ENCODE measurements at places on chromosomes 12 and 14.
A peak's percentile ranks its signal among the peaks of the same experiment; 100 is the strongest.

- DNase-seq, result peak; percentile 92
Observed at GRCh38 chr14:77988970-77989369, 181.2 kb upstream of the NRXN3 start.

DNA sequence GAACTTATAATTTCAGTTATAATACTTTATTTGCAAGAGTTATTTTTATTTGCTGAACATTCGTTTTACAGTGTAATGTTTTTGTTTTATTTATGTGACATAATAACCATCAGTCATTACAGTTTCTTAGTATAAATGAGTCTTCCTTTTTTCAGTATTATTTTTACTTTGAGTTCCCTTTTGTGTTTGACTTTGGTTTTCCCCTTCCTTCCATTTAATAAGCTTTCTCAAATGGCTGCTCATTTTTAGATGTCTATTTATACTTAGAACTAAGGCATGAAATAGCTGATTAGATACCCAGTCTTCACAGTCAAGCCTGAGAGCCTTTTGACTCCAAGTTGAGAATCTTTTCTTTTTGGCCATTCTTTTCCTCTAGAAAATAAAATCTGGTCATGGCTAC lies 404.5 kb downstream of the LRFN5 start:
- DNase-seq, result no peak

DNA sequence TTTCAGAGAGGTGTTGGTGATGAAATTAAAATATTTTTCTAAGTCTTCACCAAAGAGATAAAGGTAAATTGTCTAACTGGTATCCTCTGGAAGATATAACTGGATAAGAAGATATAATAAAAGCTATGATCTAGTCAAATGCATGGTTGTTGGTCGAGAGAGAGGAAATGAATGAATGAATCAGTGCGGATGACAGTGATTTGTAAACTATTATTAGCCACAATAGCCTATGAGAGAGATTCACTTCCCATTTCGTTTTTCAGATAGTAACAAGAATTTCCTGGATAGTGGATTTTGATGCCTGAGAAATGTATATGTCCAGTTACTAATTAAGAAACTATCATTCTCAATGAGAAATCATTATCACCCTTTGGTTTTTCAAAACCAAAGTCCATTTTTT lies 63.1 kb downstream of the HEATR5A start:
- no peak for DNase-seq

- no peak for DNase-seq
Observed at GRCh38 chr12:69118516-69118915, 120.9 kb upstream of the CPSF6 start.

- peak; percentile 8 for DNase-seq
Observed at GRCh38 chr12:92439420-92439805, 263.4 kb upstream of the PLEKHG7 start.

GRCh38 chr14:93587330-93587729 lies 156.6 kb downstream of the UNC79 start:
- no peak for DNase-seq

DNA sequence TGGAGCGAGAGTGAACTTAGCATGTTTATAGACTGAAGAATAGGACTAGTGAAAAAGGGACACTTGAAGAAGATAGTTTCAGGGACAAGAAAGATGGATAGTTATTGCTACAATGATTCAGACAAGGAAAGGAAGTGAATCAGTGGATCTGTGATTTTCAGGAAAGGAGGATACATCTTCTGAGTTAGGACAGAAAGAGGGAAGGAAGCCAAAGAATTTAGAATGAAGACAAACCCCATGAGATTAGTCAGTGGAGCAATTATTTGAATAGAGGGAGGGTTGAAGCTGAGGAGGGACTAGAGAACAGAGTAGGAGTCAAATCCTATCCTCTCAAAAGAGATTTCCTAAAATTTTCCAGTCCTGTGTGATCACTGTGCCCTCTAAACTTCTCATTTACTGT lies 282.7 kb downstream of the AKAP6 start:
- no peak for DNase-seq

DNA sequence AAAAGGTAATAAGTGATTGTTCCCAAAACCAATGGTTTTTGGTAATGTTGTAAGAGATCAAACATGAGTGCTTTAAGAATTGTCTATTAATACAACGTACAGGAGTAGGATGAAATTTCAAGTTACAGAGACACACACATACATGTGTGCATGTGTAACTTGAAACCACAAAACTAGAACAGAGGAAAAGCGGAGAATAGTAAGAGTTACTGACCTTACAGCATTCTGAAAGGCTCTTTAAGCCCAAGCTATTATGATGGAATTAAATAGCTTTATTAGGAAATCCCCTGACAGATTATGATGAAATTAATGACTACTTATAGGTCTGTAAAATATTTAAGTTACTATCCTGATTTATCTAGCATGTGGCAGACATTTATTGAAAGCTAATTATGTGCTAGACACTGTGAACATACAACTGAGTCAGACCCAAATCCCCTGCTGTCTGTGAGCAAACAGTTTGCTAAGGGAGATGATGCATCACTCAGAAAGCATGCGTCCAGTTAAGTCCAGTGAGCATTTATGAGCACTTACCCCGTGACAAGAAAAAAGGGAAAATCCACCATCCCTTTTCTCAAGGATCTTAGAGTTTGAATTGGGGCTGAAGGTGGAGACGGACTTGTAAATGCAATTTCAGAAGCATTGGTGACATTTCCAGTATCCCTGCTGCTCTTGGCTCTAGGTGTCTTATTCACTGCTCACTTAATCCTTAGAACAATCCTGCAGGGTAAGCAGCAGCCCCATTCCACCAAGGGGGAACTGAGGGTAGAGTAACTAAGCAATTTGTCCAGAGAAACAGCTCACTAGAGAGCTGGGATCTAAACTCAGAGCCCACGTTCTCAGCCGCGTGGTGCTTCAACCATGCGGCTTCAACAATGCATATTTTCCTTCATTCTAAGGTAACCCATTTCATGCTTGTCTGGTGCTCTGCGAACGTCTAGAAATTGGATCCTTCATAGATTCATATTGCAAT lies 117.4 kb downstream of the EML1 start:
- peak; percentile 81 for DNase-seq

- peak; percentile 63 for DNase-seq
Observed at GRCh38 chr12:28710882-28711281, 438.2 kb upstream of the FAR2 start.

DNA sequence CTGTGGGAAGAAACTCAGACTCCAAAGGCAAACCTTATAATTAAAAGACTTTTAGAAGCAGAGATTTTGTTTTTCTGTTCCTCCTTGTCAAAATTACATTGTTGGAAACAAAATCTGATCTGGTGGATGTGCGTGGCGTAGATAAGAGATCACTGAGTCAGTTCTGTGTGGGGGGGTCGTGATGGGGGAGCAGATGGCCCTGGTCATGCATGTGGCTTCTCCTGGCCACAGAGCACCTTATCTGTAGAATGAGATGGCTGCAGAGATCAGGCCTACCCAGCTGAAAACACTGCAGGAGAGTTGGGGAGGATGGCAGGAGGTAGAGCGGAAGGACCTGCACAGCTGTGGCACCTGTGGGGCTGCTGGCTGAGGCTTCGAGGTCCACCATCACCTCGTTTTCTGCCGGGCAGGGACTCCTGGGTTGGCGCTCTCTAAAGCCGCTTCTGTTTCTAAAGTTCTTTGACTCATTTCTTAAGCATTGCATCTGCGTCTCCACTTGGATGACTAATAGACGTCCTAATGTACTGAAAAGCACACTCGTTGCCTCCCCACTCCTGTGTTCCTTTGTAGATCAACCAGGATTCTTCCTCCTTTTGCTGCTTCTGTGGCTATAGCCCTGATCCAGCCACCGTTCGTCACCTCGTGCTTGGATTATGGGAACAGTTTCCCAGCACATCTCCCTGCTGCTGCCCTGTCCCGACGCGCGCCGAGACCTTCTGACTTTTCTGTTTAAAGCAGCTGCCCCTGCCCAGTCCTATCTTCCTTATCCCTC lies 93.4 kb downstream of the TSPAN9 start:
- peak; percentile 85 for DNase-seq

DNA sequence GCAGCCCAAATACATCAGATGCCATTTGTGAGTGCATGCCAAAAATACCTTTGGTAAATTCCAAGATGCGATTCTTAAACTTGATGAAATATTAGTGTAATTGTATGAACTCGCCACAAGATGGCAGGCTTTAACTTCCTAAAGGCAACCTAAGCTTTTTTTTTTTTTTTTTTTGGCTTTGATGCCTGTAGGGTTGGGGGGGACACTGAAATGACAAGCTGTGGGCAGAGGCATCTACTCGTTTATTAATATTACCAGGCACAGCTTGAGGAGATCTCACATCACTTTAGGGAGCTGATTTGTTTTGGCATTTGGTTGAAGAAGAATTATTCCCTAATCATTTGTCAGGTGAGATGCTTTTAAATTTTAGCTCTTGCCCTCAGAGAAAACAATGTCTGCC lies 126.7 kb upstream of the CCDC196 start:
- peak; percentile 65 for DNase-seq

GRCh38 chr12:80847575-80847974 lies 90.2 kb downstream of the LIN7A start:
- no peak for DNase-seq

DNA sequence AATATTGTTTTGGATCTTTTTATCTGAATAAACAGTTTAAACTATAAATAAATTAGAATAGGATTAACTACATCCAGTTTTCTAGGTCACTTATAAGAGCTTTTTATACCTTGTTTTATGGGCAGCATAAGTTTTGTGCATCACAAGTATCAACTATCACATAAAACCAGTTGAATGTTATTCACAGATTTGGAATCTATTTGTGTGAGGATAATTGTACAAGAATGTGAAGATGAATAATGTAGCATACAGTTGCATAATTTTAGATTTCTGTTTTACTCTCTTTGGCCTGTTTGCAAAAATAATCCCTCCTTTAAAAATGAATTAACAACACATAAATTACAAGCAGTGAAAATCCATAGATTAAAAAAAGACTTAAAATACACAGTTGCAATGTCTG lies 88.8 kb downstream of the SCFD1 start:
- no peak for DNase-seq

DNA sequence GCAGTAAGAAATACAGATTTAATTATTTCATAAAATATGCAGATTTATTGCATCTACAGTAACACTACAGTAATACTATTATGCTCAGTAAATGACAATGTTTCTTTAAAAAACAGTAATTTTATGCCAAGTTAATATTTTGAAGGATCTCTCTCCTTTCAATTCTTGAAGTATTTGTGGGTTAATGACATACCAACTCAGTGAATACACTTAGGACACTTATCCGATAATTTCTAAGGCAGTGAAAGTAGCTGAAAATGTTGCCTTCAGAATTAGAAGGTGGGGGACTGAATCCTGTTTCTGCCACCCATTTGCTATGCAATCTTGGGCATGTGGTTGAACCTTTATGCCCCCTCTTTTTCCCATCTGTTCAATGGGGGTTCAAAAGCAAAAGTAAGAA lies 24.8 kb upstream of the IFNG-AS1 start:
- no peak for DNase-seq

DNA sequence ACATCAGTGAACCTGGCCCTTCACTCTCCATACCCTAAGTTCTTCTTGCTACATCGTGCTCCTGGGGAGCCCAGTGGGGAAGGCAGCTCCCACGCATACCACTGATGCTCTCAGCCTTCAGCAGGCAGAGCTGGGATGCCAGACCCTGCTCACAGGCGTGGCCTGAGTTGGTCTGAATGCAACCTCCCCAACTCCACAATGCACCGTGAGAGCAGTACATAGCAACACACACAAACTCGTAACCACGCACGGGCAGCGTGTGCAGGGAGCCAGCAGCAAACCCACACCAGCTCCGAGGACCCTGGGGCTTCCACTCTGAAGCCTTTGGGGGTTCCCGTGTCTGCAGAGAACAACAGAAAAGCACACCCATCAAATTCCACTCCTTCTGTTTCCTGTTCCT lies 37.3 kb downstream of the ANO2 start:
- no peak for DNase-seq

DNA sequence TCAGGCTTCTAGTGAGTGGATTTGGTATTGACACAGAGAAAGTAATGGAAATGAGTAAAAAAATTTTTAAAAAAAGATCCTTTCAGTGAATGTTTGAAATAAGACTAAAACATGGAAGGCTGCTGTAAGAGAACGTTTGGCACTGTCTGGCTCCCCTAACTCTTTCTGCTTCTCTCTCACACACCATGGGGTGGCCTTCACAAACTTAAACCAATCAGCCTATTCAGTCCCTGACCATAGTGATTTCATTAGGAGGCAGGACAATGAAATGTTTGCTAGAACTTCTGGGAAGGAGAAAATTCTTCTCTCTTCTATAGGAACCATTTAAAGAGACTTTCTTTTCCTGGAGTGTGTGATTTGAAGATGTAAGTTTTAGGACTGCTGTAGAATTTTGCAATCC lies 84.2 kb upstream of the GRIN2B start:
- no peak for DNase-seq

GRCh38 chr12:130870442-130871285 lies 1.2 kb upstream of the RAN start:
- peak; percentile 81 for DNase-seq

DNA sequence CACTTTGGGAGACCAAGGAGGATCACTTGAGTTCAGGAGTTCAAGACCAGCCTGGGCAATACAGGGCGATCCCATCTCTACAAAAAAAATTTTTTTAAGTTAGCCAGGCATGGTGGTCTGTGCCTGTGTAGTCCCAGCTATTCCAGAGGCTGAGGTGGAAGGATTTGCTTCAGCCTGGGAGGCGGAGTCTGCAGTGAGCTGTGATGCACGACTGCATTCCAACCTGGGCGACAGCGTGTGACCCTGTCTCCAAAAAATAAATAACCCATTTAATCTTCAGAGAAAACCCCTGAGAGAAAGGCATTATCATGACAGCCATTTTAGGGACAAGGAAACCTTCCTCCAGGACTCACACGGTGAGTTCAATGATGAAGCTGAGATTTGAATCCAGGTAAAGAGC lies 3.7 kb upstream of the FKBP4 start:
- DNase-seq, result no peak

GRCh38 chr12:108129017-108129812 lies at the start of gene WSCD2:
WSCD2 (plus strand) TSS chr12:108129288; CDS start chr12:108195833, 66,545 bp downstream.
- no peak for DNase-seq

- DNase-seq, result no peak
Observed at GRCh38 chr12:84779169-84779568, 133.4 kb downstream of the SLC6A15 start.

DNA sequence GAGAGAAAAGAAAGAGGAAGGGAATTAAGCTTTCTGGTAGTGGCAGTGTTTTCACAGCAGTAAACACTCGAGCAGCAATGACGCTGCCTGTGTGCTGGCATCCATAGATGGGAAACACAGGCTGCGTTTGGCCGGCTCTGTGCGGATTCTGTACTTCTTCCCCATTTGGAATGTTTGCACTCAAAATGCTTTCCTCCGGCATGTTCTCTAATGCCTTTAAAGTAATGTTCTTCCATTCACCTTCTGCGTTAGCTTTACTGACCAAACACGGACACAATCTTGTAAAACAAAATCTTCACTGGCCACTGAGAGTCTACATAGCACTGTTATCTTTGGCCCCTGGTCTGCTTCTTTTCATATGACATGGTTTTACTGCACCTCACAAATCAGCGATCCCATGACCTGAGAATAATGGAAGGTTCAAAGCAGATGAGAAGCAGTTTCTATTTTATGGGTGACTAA lies 31.4 kb downstream of the DCP1B start:
- no peak for DNase-seq
